ENCODE measurements at places on chromosomes 3 and 15. TPM values are rescaled to one million over a fixed set of nuclear protein-coding genes. Genes with fewer than 3 reads are reported as not detected.
A peak's percentile ranks its signal among the peaks of the same experiment; 100 is the strongest.

GRCh38 chr3:104279617-104280016, 1087.1 kb upstream of the ALCAM start:
- H3K4me3 ChIP-seq = no peak overlapping the region
- H3K27ac ChIP-seq = no peak overlapping the region
- H3K36me3 ChIP-seq = no peaks in the 10 kb centered on the region

DNA sequence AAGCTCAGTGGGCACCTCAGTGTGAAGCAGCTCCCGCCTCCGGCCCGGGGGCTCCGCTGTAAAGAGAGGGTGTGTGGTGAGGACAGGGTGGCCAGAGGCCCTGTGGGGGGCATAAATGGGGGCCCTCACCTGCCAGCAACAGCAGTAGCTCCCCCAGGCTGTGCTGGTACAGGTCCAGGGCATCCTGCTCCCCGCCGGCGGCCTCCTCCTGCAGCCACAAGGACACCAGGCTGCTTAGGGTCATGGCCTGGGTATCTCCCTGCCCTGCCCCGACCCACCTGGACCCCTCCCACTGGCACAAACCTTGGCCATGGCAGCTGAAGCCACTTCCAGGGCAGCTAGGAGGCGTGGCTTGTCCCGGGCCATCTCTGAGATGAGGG, 4.8 kb downstream of the ULK3 start:
- H3K4me1 ChIP-seq = peaks cover 22% of the 10 kb centered on the region
- H3K27ac ChIP-seq = no peak overlapping the region
- no peaks in the 10 kb centered on the region for H3K36me3 ChIP-seq
- H3K27me3 ChIP-seq = no peaks in the 10 kb centered on the region
- DNase-seq = no peak
- no peak overlapping the region for H3K4me3 ChIP-seq

GRCh38 chr3:160210799-160211221, 14.4 kb upstream of the C3orf80 start:
- H3K4me1 ChIP-seq = no peaks in the 10 kb centered on the region
- no peaks in the 10 kb centered on the region for H3K27me3 ChIP-seq
- DNase-seq = no peak

FMN1 gene
- total RNA-seq = 1.2 TPM

EHD4 gene
- total RNA-seq = 12.7 TPM

DNA sequence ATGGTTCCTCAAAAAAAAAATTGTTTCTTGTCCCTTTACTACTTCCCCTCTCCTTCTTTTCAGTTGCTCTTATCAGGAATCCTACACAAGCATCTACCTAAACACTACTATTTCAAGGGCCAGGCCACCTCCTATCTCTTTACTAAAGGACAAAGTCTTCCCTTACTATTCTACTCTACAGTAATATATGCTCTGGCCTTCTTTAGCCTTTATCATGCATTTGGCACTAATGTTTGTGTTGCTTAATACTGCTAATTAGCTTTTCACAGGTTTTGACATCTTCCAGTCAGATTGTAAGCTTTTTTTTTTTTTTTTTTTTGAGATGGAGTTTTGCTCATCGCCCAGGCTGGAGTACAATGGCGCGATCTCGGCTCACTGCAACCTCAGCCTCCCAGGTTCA, 5.3 kb downstream of the CEP19 start:
- peaks cover 7% of the 10 kb centered on the region for H3K4me1 ChIP-seq
- no peaks in the 10 kb centered on the region for H3K27me3 ChIP-seq
- H3K27ac ChIP-seq = no peak overlapping the region
- H3K36me3 ChIP-seq = no peaks in the 10 kb centered on the region
- DNase-seq = no peak

DNA sequence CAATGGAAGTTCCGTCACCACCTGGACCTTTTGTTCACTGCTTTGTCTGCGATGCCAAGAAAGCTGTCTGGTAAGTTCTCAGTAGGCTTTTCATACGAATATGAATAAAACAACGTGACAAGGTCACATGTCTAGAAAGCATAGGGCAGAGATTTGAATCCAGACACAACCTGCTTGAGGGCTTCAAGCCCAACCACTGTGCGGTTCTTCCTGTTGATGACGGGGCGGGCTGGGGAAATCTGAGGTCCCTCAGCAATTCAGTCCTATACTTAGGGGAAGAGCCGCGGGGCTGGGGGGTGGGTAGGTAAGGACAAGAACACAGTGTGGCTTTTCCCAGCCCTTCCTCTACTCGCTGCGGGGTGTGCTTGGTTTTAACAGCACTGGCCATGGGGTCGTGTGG, 32.4 kb upstream of the SMAD3 start:
- peak overlapping the region; percentile 49 for H3K4me3 ChIP-seq
- H3K27ac ChIP-seq = no peak overlapping the region
- no peaks in the 10 kb centered on the region for H3K36me3 ChIP-seq
- peaks cover 21% of the 10 kb centered on the region for H3K4me1 ChIP-seq
- H3K27me3 ChIP-seq = no peaks in the 10 kb centered on the region

GRCh38 chr3:197234947-197235914, 63.2 kb downstream of the DLG1 start:
- peaks cover 4% of the 10 kb centered on the region for H3K36me3 ChIP-seq
- no peak overlapping the region for H3K4me3 ChIP-seq
- DNase-seq = no peak
- no peaks in the 10 kb centered on the region for H3K27me3 ChIP-seq

DNA sequence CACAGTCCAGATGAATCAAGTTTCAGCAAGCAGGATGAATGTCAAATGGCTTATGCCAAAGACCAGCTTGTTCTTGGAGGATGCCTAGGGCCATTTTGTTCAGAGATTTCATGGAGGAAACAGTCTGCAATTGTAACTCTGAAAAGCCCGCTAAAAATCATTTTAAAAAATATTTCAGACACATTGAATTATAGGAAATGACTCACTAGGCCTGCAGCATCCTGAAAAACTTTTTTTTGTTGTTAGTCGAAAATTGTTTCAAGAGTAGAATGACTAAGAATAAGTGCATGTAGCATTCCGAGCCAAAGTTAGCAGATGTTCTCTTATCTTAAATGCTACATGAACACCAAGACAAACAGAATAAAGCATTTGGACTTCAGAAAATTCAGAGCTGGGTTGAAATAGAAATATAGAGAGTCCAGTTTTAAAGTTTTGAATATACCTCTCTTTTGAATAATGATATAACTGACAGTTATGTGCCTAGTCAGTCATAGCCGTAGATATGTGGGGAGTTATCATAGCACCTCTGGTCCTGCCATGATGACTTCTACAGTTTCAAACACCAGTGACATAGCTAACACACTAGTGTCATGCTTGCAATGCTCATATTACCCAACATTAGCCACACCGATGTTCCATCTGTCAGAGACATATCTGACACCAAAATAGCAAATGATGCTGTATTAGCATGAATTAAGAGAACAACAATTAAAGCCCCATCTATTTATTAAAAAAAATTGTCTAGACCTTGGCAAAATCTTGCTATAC, 1462.8 kb upstream of the GBE1 start:
- no peak overlapping the region for H3K4me3 ChIP-seq
- H3K27ac ChIP-seq = no peak overlapping the region
- H3K36me3 ChIP-seq = no peaks in the 10 kb centered on the region
- H3K4me1 ChIP-seq = no peaks in the 10 kb centered on the region
- no peak for DNase-seq

DNA sequence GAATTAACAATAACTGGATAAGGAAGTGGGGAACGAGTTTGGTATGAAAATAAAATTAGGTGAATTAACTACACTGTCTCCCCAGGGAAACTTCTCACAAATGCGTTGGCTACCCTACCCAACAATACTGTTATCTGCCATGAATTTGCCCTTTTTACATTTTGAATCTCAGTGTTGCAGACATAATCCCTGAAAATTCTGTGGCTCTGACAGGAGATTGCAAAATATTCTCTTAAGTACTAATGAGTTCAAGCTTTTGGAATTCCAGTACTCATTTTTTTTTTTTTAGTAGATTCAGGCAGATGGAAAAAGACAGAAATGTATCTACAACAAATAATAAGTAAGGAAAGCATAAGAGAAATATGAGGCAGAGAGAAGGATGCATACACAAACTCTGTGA, 332.6 kb downstream of the LSAMP start:
- no peaks in the 10 kb centered on the region for H3K4me1 ChIP-seq
- no peak for DNase-seq
- H3K4me3 ChIP-seq = no peak overlapping the region
- H3K27ac ChIP-seq = no peak overlapping the region

GRCh38 chr3:57279685-57280084, 12.8 kb downstream of the ASB14 start:
- H3K4me1 ChIP-seq = no peaks in the 10 kb centered on the region
- no peak for DNase-seq
- H3K36me3 ChIP-seq = no peaks in the 10 kb centered on the region
- no peak overlapping the region for H3K27ac ChIP-seq
- H3K4me3 ChIP-seq = no peak overlapping the region
- H3K27me3 ChIP-seq = no peaks in the 10 kb centered on the region

IQCF5 gene
- not detected for total RNA-seq

Data from B cell (primary cell).